RWPE1 (cell line): ENCODE measurements at places on chromosomes 11 and 22.
A peak's percentile ranks its signal among the peaks of the same experiment; 100 is the strongest.

DNA sequence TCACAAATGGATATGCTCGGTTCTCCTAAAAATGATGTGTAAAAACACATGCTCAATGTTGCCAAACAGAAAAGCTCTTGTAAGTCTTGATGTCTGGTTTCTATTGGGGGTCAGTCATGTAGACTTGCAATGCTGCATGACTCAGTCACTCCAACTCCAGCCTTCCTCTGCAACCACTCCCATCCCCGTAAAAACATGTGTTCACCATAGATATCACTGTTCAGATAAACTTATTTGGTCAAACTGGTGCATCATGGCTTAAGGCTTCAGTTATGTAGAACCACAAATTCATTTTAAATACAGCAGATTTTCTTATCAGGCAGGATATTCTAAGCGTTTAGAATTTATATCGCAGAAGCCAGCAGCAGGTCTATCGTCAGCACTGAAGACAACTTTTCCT, 298.4 kb upstream of the LUZP2 start:
- no peak for DNase-seq

GRCh38 chr11:21421711-21422329, 752.4 kb downstream of the NELL1 start:
- no peak for DNase-seq

GRCh38 chr22:29096736-29097669, 24.2 kb downstream of the KREMEN1 start:
- no peak for DNase-seq

DNA sequence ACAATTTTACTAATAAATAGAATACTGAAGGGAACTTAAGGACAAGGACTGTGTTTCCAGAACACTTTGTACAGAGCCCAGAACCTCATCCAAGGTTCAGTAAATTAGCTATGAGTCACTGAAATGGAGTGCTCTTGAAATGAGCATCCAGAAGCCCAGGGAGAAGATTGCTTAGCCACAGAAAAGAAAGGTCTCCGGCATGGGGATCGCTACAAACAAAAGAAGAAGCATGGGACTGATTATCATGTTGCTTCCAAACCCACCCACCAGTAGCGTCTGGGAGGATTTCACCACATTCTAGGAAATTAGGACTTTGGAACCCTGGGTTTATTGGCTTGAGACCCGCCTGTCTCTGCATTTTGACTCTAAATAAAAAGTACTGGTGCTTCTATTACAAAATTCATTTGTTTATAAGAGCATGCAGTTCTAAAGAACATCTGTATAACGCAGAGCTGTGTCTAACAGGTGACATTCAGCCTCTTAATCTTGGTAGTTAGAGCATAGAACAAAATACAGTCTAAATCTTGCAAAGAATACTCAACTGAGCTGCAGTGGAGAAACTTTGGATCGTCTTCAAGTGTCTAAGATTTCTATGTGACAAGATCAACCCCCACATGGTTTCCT, 35.9 kb upstream of the SESN3 start:
- DNase-seq: no peak

GRCh38 chr22:21803811-21804249, 63.6 kb downstream of the MAPK1 start:
- no peak for DNase-seq

- DNase-seq: no peak
Observed at GRCh38 chr11:9808943-9809342, 145.1 kb downstream of the SWAP70 start.

DNA sequence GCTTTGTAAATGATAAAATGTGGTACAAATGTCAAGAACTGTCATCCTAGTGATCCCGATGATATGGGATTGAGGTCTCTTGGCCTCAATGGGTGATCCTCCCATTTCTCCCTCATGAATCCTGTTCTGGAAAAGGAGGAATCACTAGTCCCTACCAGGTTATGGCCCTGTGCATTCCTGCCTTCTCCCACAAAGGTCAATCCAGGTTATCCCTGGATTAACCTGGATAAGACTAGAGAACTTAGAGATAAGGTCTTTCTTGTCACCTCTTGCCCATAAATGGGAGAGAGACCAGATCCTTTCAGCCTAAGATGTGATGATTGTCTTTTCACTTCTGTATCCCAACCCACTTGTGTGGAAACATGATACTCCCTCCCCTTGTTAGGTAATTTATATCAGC, 396.7 kb downstream of the BUD13 start:
- DNase-seq: no peak

GRCh38 chr11:96015906-96016565, 92.1 kb upstream of the MTMR2 start:
- DNase-seq: no peak

DNA sequence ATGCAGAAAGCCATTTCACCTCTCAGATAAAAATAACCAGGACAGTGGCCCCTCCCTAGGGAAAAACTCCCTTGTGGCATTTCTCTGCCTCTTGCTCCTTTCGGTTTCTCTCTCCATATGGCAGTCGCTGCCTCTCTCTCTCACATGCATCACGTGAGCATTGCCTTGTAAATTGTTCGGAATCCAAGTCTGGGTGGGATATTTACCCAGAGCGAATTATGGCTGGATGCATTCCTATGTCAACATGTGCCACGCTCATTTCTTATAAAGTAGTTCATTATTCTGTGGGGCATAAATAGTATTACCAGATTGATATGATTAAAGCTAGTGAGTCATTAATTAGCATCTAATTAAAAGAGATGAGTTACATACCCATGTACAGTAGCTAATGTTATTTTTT, 392.9 kb downstream of the INSC start:
- no peak for DNase-seq

- no peak for DNase-seq
Observed at GRCh38 chr11:9142732-9143131, 51.3 kb upstream of the SCUBE2 start.

GRCh38 chr22:44279069-44279360, 33.7 kb downstream of the SHISAL1 start:
- DNase-seq: no peak

- DNase-seq: no peak
Observed at GRCh38 chr11:40168414-40168813, 1291.0 kb downstream of the LRRC4C start.

- no peak for DNase-seq
Observed at GRCh38 chr11:68329536-68329935, 17.1 kb downstream of the LRP5 start.

- no peak for DNase-seq
Observed at GRCh38 chr11:108963118-108963517, 298.2 kb downstream of the DDX10 start.

DNA sequence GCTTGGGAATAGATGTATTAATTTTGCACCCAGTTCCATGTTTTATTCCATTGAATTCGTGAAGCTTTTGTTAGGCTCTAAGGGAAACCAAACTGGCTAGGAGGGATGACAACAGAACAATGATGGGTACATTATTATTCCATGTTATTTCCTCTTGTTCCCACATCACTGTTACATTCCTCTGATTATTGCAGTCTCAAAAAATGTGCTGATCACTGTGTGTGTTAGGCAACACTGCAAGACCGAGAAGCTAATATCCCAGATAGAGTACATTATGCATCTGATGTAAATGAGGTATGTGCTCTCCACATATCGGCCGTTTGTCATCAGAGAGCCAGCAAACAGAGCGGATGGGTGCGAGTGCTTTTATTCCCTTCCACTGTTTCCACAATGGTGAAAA, 327.9 kb downstream of the SOX6 start:
- no peak for DNase-seq

GRCh38 chr11:14980854-14981253, 8.7 kb upstream of the CALCA start:
- DNase-seq: no peak

DNA sequence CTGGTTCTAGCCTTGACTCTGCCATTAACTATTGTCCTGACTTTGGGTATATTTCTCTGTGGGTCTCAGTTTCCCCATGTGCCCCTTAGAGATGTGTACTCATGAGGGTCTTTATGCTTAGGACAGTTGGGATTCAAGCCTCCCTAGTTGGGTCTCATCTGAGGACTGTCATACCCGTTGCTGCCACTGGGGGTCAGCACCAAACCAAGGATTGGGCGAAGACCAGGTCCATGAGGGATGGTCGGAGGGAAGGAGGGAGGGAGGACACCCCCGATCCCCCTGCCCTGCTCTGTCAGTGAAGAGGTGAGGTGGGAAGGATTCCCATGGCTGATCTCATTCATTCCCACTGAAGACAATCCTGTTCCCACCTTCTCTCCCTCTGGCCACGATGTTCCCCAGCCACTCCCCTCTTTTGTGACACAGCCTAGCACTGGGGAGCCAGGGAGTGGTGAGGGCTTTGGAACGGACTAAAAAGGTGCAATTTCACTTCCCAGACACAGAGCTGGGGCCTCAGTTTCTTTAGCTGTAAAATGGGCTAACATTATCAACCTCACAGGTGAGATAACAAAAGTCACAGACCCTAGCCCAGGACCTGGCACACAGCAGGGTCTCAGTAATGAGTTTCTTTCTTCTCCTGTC, 12.4 kb upstream of the KLHL35 start:
- peak; percentile 69 for DNase-seq

GRCh38 chr22:50599816-50600455, 657 bp upstream of the MAPK8IP2 start:
- DNase-seq: peak; percentile 56

DNA sequence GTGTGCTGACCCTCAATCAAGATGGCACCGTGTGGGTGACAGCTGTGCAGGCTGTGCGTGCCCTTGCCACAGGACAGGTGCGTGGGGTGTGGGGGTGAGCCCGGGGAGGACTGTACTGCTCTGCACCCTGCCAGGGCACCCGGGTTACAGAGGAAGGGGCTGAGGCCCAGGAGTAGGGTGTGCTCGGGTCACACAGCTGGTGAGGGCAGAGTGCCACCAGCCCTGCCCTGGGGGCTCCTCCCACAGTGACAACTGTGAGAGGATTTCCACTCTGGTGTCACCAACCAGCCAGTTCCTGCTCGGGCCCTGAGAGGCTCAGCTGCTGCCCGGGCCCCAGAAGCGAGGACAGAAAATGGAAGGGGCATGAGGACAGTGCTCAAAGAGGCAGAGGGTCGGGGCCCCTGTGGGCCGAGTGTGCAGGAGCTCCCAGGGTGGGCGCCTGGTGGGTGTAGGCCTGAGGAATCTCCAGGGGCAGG, 20.5 kb downstream of the TRMU start:
- DNase-seq: no peak

DNA sequence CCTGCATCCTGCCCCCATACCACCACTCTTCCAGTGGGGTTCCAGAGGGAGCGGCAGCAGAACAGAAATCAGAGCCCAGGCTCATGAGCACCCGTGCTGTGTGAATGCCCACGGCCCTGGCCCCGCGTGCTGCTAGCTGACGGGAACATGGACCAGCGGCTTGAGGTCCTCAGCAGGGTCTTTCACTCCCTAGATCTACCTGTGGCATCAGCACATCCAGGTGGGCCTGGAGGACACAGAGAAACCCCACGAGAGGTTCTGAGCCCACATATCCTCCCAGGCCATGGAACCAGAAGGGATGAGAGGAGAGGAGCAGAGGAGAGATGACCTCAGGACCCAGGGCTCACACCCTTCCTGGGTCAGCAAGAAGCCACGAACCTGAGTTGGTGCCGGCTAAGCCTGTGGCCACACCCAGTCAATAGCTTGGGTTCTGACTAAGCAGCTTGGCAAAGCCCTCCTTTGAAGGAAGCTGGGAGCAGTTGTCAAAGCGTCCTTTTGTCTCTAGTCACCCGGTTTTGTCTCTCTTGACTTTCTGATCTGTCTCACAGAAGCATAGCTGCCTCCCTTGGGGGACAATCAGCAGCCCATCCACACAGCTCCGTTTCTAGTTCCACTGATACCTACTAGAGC, 89.3 kb upstream of the LMO1 start:
- peak; percentile 26 for DNase-seq

DNA sequence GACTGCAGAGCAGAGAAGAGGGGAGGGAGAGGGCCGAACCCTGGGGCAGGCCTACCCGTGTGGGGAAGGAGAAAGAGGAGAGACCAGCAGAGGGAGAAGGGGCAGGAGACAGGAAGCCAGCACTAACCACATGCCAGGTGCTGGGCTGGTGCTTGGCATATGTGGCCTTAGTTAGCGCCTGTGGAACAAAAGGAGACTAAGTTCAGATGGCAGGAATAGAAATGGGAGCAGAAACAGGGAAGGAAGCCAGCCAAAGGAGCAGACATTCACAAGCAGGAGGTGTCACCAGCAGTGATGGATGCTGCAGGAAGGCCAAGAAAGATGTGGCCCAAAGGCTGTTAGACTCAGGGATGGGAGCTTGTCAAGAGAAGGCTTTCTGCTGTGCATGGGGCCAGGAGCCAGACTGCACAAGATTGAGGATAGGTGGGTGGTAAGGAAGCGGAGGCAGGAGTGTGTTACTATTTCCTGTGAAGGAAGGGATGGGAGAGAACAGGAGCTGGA, 26.7 kb downstream of the TREH start:
- no peak for DNase-seq

- no peak for DNase-seq
Observed at GRCh38 chr11:2913776-2914175, 15.4 kb downstream of the PHLDA2 start.

- no peak for DNase-seq
Observed at GRCh38 chr11:126305699-126306098, 1.8 kb downstream of the DCPS start.

DNA sequence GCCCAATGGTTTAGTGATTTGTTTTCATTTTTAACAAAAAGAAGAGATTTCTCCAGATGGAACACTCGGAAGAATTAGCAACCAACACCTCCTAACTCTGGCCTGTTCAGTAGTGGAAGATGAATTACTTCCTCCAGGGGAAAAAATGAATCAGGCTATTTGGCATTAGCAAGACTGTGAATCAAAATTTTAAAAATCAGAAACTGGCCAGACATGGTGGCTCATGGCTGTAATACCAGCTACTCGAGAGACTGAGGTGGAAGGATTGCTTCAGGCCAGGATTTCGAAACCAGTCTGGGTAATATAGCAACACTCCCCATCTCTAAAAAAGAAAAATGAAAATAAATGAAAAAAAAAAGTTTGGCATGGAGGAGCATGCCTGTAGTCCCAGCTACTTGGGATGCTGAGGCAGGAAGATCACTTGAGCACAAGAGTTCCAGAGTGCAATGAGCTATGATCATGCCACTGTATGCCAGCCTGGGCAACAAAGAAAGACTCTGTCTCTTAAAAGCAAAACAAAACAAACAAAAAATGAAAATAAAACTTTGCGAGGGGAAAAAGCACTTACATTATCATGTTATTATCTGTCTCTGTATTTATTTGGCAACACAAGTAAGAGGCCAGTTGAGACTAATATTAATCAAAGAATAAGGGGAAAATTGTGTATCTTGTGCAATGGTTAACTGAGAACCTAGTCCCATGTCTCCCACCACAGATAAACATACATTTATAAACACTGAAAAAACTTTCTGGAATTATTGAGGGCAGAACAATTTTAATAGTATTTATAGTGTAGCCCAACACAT, 796.3 kb upstream of the ANO3 start:
- DNase-seq: no peak

- DNase-seq: peak; percentile 58
Observed at GRCh38 chr22:44088976-44089570, 65.0 kb downstream of the PARVB start.

- DNase-seq: no peak
Observed at GRCh38 chr11:1560002-1560648, 11.9 kb downstream of the DUSP8 start.

GRCh38 chr11:24295360-24295759, 201.5 kb upstream of the LUZP2 start:
- no peak for DNase-seq

GRCh38 chr11:33868647-33869461, 23.0 kb downstream of the LMO2 start:
- no peak for DNase-seq
